ENCODE measurements at places on chromosomes 3 and 15.

DNA sequence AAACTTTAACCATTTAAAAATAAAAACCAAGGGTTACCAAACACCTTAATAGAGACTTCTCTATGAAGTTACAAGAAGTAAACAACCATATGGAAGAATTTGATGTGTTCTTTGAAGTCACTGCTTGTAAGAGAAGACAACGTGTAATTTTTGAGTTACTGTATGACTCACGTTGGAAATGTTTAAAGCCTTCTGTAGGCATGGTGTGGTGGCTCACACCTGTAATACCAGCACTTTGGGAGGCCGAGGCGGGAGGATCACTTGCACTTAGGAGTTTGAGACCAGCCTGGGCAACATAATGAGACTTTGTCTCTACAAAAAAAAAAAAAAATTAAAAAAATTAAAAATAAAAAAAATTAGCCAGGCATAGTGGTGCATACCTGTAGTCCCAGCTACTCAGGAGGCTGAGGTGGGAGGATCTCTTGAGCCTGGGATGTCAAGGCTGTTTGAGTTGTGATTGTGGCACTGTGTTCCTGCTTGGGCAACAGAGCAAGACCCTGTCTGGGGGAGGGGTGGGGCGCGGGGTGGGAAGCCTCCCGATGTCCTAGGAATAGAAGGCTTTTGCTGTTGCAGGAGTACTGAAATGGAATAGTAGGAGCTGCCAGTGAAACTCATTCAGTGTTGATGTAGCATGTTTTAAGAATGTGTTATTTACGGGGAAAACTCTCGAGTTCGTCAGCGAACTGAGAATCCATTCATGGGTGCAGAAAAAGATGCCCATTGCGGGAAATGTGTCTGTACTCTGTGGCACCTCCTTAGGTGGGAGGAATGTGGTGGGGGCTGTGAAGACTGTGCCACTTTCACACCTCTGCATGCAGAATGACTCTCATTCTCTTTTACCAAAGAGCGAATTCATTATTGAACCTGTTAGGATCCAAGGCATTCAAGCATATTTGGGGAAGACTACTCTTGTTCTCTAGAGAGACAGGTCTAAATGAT, 134.2 kb downstream of the FNDC3B start:
- DNase-seq: no peak

DNA sequence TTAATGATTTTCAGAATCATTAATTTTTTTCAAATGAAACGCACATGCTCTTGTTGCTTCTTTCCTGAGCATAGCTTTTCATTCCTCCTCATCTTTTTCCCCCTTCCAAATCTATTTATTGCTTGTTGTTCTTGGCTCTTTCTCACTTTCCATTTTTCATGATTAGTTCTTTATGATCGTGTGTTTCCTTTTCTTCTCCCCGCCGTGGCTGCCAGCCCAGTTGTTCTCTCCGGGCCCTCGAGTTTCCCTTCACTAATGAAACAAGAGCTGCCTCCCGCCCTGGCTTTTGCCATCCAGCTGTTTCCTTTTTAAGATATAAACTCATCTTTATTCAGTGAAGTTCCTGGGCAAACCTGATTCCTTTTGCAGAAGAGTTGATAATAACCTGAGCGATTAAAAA, 170.2 kb upstream of the NR2F2 start:
- no peak for DNase-seq

DNA sequence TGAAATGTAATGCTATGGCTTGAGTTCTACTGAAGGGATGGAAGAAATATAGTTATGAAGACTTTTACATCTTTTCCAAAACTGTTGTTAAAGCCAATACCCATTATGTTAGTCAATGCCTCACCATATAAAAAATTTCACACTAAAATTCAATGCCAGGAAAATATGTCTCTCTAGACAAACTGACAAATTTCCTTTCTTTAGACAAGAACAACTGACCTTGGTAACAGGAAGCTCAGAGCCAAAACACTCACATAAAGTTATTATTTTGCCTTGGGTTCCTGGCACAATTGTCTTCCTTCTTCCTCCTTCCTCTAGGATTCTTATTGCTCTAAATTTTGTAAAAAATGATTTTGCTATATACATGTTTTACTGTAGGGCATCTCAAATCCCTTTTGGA, 26.7 kb downstream of the INTS14 start:
- no peak for DNase-seq

GRCh38 chr15:69713726-69714559, 261.3 kb downstream of the RPLP1 start:
- peak; percentile 70 for DNase-seq

DNA sequence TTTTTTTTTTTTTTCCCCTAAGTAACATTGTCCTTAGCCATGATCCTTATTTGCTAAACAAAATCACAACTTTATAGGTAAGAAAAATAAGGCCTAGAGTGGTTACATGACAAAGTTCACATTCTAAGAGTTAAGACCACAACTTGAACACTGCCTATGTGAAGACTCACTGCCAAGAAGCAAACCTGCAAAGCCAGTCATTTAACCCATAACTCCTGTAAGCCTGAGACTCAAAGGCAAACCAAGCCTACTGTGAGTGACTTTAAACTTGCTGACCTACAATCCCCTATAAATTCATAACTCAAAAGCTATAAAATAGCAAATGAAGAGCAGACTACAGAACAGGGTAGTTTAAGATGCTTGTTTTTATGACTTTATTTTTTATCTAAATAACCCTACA, 12.9 kb upstream of the ANKRD28 start:
- no peak for DNase-seq

- no peak for DNase-seq
Observed at GRCh38 chr3:25037049-25037547, 391.0 kb upstream of the RARB start.

DNA sequence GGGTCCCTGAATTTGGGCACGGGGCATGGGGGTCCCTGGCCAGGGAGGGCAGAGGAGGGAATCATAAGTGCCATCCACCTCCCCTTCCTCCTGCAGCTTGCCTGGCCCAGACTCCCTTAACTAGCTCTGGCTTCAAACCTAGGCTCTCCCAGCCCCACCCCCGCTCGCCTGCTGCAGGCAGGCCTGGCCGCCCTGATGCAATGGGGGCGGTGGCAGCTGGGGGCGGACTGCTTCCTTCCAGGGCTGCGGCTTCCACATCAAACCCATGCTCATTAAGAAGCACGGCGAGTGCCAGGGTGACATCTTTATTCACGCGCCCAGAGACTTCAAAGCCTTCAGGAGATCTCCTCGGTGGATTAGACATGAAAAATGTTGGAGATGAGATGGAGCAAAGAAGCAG, 123.1 kb downstream of the TPRA1 start:
- DNase-seq: no peak

- DNase-seq: peak; percentile 25
Observed at GRCh38 chr15:69976366-69976994, 121.2 kb downstream of the TLE3 start.

DNA sequence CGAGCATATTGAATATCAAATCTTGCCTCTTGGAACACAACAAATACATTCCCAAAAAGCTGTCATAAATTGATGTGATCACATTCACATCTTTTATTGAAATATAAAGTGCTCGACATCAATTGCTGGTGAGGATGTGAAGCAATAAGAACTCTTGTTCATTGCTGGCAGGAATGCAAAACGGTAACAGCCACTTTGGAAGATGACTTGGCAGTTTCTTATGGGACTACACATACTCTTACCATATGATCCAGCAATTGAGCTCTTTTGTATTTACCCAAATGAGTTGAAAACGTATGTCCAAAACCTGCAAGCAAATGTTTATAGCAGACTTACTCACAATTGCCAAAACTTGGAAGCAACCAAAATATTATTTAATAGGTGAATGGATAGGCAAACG, 234.9 kb downstream of the CACNA2D3 start:
- no peak for DNase-seq

GRCh38 chr3:115761927-115762305, 138.6 kb downstream of the GAP43 start:
- no peak for DNase-seq

DNA sequence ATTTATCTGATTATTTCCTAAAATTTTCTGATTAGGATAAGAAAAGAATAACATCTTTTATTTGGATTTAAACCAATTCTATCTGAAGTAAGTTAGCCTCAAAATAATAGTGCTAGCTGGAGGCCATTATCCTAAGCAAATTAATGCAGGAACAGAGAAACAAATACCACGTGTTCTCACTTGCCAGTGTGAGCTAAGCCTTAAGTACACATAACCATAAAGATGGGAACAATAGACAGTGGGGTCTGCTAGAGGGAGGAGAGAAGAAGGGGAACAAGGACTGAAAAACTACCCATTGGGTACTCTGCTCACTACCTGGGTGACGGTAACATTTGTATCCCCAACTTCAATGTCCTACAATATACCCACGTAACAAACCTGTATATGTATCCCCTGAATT, 31.3 kb upstream of the LYSMD4 start:
- DNase-seq: no peak

DNA sequence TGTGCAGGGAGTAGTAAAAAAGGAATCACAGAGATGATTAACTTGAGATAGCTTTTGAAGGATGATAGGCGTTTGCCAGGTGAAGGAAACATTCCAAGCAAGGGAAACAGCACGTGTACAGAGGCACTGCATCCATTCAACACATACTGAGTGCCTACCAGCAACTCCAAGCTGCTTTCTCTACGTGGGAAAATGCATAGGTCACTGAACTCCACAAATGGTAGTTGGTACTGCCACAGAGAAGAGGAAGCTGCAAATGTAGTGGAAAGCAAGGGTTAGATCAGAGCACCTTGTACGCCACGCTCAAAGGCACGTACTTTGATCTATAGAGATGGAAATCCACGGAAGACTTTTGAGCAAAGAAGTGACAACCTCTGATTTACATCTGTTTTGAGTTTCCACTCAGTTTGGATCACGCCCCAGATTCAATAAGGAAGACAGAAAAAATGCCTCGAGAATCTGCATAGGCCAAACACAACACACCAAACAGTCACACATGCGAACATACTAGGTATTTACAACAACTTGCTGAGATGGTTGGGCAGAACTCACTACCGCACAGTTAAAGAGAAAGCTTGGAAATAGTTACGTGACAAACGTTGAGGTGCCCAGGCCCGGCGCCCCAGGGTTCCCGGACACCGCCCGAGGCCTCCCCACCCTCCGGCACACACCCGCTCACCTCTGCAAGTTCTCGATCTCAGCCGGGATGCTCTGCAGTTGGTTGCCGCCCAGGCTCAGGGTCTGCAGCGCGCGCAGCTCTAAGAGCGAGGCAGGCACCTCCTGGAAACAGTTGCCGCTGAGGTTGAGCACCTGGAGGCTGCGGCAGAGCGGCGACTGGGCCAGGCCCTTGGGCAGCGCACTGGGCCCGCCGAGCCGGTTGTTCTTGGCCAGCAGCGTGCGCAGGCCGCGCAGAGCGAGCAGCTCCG, 826 bp downstream of the LRRC58 start:
- peak; percentile 41 for DNase-seq

- no peak for DNase-seq
Observed at GRCh38 chr3:176787506-176787905, 409.8 kb downstream of the TBL1XR1 start.

DNA sequence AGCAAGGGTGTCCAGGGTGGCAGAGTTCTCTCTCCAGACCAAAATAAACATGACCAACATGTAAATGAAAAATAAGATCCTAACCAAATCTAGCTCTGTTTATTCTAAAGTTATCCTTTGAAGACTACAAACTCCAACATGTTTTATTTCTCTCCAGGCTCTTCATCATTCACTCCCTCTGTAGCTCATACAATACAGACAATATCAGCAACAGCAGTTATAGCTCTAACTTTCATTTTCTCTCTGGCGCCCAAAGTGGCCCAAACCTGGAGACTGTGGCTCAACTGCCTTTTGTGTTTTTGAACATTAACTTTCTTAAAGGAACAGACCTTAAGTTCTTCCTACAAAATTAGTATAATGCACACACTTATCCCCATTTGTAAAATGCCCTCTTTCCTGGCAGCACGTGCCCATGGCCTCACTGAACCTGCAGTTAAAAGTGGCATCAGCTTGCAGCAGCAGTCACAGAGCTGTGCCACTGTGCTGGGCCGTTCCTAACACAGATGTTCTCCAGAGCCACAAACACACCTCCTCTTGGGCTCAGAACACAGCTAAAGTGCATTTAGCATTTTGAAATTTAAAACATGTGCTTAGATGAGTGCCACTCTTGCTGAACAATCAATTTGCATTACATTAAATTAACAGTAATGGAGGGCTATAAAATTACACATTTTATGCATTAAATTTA, 91.9 kb downstream of the RORA start:
- no peak for DNase-seq

DNA sequence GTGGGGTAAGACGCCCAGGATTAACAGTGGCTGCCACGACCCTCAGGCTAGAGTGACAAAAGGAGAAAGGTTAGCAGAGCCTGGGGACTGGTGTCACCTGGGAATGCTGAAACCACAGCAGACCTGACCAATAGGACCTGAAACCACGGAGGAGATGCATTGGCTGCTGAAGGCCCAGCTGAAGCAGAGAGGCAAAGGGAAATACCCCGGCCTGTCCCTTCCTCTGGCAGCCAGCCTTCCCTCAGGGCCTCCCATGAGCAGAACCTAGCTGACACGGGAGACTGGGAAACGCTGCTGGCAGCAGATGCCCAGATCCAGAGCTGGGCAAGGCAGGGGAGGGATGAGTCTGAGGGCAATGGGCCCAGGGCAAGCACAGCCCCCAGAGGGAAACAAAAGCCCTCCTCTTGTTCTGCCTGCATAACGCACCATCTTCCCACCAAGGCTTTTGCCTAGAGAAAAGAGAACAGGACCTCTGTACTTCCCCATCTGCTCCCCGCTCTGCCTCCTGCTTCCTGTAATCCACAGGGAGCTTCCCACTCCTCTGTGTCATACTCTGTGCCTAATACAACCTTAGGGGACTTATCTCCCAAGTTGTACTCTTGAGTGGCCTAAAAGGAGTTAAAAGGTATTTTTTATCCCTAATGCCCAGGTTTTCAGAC, 216.2 kb downstream of the ABHD5 start:
- no peak for DNase-seq

- DNase-seq: no peak
Observed at GRCh38 chr3:194554473-194555123, 67.8 kb upstream of the ATP13A3 start.

- DNase-seq: no peak
Observed at GRCh38 chr3:80157546-80157945, 389.7 kb upstream of the ROBO1 start.

DNA sequence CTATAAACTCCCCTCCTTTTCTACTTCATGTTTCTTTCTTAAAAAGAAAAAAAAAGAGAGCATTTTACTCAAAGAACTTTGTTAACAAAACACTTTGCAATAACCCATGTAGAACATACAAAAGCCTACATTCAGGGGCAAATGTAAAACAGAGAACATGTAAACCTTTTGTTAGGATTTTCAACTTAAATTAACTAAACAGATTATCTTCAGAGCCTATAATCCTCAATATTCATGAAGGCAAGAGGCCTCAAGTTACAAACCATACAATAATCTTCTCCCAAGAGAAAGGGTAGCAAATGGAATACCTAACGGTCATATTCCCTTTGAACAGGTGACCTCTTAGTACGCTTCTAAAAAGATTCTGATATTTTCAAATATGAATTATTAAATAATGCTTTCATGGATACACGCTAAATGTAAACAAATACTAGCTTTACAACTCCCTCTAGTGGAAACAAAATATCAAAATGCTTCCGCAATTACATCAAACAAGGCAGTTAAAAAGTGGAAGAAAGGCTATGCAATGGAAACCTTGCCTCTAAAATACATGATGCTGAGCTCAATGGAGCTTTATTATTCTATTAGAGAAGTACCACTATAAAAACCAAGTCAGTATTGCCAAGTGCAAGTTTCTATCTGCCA, 9.9 kb downstream of the CEP152 start:
- DNase-seq: no peak

GRCh38 chr3:143065364-143065763, 54.2 kb upstream of the CHST2 start:
- DNase-seq: no peak

- no peak for DNase-seq
Observed at GRCh38 chr3:89522155-89522554, 414.7 kb downstream of the EPHA3 start.

All from activated CD4-positive, alpha-beta T cell treated with anti-CD3 and anti-CD28 coated beads, Interleukin-2, amount 50 U/mL, for 24 hours (primary cell).